ENCODE measurements at places on chromosomes 3 and 15. TPM values are rescaled to one million over a fixed set of nuclear protein-coding genes. Genes with fewer than 3 reads are reported as not detected.
A peak's percentile ranks its signal among the peaks of the same experiment; 100 is the strongest.

DNA sequence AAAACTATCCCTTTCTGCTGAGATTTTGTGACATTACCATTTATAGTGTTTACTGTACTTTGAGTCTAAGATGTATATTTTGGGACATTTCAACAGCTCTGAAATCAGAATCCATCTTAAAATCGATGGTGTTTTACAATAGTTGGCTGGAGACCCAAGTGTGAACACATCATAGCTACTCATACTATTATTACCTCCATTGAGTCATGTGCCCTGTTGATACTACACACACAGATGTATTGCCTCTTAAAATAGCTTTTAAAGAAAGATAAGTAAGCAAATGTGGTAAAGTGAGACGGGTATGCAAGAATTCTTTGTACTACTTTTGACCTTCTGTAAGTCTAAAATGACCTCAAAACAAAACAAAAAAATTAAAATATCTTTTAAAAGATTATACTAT lies 6.7 kb downstream of the LMOD3 start:
- DNase-seq: no peak

GRCh38 chr3:114453361-114453780 lies 159.5 kb downstream of the TIGIT start:
- no peak for DNase-seq

DNA sequence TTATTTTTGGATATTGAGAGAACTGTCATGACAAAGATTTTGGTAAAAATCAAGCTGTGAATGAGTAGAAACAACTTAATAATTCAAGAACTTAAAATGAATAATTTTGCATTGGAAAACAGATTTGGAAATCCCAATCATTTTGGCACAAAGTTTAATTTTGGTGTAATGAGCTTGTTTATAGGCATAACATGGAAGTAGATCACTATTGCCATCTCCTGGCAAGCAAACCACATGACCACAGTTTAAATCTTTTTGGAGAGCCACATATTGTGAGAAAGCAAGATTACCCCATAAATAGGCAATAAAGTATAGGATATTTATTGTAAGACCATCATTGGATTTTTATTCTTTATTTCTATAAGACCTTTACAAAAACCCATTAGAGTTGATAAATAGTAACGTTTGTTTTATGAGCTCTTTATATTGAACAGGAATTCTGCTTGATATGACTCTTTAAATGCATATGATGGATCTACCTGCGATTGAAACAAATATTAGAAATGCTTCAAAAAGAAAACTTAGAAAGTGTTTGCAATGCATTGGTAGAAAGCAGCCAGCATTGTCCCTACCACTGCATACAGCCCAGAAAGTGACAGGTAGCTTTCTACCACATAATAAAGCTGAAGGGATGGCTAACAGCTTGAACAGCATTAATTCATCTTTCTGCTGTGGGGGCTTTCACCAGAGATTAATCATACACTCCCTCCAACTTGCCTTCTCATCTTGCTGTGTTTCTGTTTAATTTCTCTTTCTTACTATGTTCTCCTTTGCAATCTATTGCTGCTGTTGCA lies 766.8 kb downstream of the TBL1XR1 start:
- DNase-seq: no peak

DNA sequence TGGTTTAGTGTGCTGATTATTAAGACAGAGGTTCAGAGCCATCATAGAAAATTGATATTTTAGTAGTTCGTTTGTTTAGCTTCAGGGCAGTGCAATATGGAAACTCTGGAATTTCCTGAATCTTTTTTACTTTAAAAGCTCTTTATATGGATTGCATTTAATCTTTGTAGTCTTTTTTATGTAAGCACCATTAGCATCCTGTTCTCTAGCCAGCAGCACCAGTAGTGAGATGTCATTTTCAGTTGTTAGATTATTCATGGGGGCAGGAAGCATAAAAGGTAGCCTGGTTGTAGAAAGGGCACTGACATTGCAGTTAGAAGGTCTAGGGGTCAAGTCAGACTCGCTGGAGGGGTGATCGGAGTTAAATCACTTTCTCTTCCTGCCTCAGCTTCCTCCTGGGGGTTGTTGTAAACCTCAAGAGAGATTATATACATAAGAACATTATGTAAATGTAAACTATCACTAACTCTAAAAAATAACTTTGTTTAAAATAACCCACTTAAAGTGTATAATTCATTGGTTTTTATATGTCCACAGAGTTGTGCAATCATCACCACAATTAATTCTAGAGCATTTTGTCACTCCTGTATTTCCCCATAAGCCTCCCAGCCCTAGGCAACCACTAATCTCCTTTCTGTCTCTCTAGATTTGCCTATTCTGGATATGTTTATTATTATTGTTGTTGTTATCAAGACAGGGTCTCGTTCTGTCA lies 31.4 kb upstream of the ITPKA start:
- no peak for DNase-seq

DNA sequence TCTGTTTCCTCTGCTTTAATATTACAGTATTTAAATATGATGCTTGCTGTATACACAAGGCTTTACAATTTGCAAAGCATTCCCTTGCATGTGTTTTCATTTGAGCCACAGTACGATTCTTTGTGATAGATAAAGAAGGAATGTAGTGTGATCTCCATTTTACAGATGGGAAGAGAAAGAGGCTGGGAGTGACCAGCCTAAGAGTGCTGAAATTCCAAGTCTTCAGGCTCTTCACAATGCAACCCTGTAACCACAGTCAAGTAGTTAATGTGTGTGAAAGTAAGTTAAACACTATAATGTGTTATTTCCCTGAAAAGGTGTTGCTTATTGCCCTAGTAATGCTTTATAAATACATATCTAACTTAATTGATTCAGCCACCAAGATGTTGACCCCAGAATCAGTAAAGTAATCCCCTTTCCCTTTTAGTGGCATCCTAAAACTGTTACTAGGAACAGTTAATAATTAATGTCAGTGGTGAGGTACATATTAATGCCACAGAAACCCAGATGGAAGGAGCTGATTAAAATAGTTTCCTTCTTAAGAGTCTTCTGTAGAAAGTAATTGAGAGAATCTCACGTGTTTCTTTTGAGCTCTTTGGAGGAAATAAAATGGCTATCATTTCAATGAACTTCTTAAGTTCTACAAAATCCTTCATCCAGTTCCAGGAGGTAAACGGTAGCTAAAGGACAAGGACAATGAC lies 110.4 kb downstream of the IL12A start:
- DNase-seq: no peak

GRCh38 chr3:4514321-4514720 lies 21.2 kb downstream of the ITPR1 start:
- no peak for DNase-seq

- no peak for DNase-seq
These were observed 774.4 kb downstream of the ROBO1 start for GRCh38 chr3:78993375-78993774.

- DNase-seq: no peak
These were observed 15.8 kb downstream of the PLXNA1 start for GRCh38 chr3:126998728-126999127.

DNA sequence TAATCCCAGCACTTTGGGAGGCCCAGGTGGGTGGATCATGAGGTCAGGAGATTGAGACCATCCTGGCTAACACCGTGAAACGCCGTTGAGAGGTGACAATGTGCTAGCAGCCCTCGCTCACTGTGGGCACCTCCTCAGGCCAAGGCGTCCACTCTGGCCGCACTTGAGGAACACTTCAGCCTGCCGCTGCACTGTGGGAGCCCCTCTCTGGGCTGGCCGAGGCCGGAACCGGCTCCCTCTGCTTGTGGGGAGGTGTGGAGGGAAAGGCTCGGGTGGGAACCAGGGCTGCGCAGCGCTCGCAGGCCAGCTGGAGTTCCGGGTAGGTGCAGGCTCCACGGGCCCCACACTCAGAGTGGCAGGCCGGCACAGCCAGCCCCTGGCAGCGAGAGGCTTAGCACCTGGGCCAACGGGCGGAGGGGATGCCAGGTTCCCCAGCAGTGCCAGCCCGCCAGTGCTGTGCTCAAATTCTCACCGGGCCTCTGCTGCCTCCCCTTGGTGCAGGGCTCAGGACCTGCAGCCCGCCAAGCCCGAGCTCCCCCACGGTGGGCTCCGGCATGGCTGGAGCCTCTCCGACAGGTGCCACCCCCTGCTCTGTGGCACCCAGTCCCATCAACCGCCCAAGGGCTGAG lies 253.6 kb downstream of the CNTN4 start:
- DNase-seq: no peak

GRCh38 chr3:116445311-116445841 lies at the start of gene LSAMP:
LSAMP (minus strand) TSS chr3:116445487.
- no peak for DNase-seq

DNA sequence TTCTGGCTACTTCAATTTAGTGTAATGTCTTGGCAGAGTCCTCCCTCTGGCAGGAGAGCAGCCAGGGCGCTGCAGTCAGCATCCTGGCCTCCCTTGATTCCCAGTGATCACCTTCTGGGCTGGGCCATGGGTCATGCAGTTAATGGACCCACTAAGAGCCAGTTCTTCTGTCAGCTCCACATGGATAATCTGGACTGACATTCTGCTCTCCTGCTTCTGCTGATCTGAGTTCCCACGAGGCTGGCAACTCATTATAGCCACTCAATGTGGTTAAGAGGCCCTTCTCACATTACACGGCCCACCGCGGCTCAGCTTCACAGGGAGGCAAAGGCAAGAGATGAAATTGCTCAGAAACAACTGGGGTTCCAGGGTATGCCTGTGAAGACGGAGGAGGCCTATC lies 94.0 kb downstream of the WDR76 start:
- DNase-seq: no peak

DNA sequence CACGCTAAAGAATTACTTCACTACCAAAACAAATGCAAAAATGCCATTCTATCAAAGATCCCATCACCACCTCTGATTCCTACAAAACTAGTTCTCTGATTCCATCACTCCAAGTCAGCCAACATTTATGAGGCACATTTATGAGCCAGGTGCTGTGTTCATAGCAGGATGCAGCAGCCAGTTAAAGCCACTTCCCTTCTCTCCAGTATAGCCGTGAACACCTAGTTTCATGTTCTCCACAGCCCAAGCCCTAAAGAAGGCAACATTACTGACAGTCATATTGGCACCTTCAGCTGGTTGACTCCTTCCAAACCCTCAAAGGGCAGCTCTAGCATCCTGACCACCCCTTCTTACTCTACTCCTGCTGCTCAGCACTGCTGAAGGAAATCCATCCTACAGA lies 36.4 kb downstream of the RYK start:
- no peak for DNase-seq

- no peak for DNase-seq
These were observed 627.1 kb downstream of the ROBO1 start for GRCh38 chr3:79140708-79141107.

GRCh38 chr3:188157971-188158370 lies 4.0 kb downstream of the LPP start:
- no peak for DNase-seq

- no peak for DNase-seq
These were observed 31.9 kb downstream of the ITGA11 start for GRCh38 chr15:68400066-68400456.

- peak; percentile 25 for DNase-seq
These were observed 152.9 kb downstream of the IGF1R start for GRCh38 chr15:98801234-98801561.

DNA sequence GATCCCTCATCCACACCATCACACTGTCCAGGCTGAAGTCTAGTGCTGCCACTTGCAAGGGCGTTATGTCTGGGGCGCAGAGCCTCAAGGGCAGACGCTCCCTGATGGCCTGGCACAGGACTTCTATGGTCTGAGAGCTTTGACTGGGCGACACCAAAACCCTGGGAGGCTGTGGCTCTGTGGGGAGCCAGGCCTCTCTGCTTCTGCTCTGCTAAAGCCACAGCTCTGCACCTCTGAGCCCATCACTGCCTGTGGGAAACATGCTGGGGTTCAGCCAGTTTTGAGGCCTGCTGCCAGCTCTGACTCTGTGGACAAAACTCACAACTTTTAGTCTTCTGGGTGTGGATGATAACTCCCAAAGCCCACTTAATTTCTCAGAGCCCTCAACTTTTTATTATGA lies 6.3 kb upstream of the LCTL start:
- no peak for DNase-seq

DNA sequence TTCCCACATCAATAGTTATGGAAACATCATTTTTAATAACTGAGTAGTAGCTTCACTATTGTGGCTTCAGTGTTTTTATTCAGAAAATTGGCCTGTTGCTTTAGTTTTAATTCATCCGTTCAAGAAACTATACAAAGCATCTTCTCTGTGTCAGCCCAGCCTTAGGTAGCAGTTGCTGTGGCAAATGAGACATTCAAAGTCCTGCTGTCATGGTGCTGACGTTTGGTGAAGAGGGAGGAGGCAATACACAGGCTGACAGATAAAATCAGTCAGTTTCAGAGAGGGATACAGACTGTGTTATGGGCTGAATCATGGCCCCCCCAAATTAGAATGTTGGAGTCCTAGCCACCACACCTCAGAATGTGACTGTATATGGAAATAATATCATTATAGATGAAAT lies 56.5 kb downstream of the SLC7A14 start:
- DNase-seq: no peak

- DNase-seq: no peak
These were observed 31.5 kb upstream of the ADCY5 start for GRCh38 chr3:123480428-123480827.

- no peak for DNase-seq
These were observed 415.3 kb downstream of the FOXP1 start for GRCh38 chr3:71168121-71168721.

DNA sequence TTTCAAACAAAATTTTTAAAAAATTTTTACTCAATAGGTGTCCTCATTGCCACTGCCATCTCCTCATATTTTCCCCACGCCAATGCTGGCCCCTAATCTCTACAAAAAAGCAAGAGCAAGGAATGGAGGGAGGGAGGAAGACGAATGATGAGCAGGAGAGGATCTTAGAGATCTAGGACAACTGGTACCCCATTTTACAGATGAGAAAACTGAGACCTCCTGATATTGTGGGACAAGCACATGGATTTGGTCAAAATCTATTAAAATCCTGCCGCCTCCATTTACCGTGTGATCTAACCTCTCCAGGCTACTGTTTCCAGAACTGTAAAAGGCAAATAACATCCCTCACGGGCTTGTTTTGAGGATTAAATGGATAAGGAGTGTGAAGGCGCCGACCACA lies 4.6 kb downstream of the HEG1 start:
- DNase-seq: no peak

DNA sequence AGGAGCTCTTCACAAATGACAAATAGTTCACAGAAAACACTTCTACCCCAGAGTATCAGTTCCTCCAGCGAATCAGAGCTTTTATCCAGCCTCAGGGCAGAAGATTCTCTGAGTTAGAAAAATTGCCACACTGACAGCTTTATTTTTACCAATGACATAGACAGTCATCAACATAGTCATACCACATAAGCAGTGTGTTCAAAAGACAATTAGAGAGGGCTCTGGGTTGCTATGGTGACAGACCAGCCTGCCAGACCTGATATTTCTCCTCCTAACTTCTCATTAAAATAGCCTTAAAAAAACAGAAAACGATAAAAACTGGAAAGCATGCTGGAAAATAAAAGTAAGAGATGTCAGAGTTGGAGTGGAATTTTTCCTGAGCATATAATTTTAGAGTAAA lies 45.9 kb upstream of the COL6A5 start:
- no peak for DNase-seq

- no peak for DNase-seq
These were observed at the start of gene LRRK1 for GRCh38 chr15:100918690-100919480. LRRK1 (plus strand) TSS chr15:100919357; CDS start chr15:100924633, 5,276 bp downstream.

The RAD18 gene
- 11.7 TPM for total RNA-seq

The MST1R gene
- 0.22 TPM for total RNA-seq

The CDHR4 gene
- 0.17 TPM for total RNA-seq

The ATP13A4 gene
- total RNA-seq: 2.3 TPM

The FHIT gene
- total RNA-seq: 7.6 TPM

The RTP1 gene
- not detected for total RNA-seq

The GNL3 gene
- total RNA-seq: 110 TPM

Data from CD8-positive, alpha-beta T cell (primary cell).